GM20000 (cell line): ENCODE measurements at places on chromosomes 16 and 17.

DNA sequence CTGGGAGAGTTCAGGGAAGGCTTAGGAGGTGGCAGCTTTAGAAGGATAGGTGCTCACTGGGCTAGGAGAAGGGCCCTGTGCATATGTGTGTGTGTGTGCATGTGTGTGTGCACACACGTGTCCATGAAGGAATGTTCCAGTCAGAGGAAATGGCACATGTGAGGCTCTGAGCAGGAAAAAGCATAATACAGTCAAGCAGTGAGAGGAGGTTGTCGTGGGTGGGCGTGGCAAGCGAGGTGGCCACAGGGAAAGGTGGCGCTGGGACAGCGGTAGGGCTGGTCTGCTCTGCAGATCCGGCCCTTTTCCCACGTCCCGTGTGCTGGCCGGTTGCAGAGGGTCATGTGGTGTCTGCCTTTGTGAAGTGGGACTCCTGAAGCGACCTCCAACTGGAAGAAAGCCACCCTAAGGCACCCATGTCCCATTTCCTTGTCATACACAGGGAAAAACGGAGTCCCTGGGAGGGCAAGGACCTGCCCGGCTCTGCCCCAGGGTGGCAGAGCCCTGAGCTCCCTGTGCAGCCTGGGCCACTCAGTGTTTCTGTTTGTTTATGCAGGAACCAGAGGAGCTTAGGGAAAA, 40.1 kb downstream of the NT5M start:
- no peak for DNase-seq

- no peak for DNase-seq
Measured at GRCh38 chr16:86509759-86510464, 415 bp upstream of the FOXF1 start.

GRCh38 chr16:69329369-69330285, 761 bp downstream of the PDF start:
- DNase-seq = peak; percentile 72

DNA sequence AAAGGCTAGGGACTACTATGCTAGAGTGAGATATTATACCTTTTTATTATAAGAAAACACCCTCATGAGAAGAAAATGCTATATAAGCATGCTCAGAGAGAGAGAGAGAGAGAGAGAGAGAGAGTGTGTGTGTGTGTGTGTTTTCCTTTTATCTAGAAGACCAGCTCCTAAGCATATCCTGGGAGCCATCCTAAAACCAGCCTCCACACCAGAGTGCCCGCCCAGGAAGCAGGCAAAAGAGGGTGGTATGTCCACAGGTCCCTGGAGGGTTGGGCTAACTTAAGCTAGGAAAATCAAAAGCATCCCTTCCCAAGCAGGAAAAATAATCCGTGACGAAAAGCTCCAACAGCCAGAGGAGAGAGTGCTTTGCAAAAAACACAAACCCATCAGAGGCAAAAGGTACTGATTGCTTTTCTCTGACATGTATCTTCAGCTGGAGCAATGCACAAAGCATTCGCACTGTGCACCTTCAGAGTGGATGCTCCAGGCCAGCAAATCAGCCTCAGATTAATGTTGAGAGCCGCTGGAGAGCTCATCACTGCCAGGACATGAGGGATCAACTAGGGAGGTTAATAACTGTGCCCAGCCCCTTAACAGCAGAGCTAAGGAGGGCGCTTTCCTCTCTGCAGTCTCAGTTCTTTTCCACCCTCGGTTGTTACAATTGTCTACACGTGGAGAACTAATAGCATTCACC, 125.1 kb downstream of the SLC39A11 start:
- DNase-seq = no peak

DNA sequence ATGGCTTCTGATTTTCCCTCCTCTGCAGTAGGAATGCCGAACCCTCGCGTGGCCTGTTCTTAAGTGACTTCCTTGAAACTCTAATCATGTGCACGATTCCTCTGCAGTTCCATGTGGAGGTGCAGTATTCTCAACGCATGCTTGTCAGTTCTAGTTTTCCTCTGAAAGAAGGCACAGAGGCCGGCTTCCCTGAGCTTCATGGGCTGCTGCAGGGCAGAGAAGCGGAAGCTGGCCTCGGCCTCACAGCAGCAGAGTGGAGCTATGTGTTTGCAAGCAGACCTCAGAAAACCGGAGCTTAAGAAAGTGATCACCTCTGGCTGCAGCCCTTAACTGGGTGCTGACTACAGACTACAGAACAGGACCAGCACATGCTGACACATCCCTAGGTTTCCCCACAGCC, 500.7 kb downstream of the GRIN2A start:
- DNase-seq = no peak

GRCh38 chr16:79104567-79104966, 496.0 kb downstream of the MAF start:
- no peak for DNase-seq

- DNase-seq = no peak
Measured at GRCh38 chr17:80596760-80597608, 52.3 kb downstream of the RPTOR start.

DNA sequence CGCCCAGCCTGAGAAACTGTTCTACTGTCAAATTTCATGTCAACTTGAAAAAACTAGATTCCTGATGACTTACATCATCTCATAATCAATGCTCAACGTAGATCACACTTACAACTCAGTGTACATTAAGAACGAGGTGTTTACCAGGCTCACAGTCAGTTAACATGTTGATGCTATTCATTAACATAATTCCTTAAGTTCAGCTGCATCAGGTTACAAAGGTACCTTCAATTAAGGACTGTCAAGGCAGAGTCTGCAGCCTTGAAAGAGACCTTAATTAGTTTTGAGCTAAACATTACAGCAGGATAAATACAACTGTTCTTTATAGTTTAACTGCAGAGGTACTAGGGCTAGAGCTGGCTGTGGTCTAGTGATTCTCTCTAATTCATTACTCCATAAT, 1.9 kb downstream of the GNA13 start:
- no peak for DNase-seq
